ENCODE measurements at places on chromosomes 4 and X.

DNA sequence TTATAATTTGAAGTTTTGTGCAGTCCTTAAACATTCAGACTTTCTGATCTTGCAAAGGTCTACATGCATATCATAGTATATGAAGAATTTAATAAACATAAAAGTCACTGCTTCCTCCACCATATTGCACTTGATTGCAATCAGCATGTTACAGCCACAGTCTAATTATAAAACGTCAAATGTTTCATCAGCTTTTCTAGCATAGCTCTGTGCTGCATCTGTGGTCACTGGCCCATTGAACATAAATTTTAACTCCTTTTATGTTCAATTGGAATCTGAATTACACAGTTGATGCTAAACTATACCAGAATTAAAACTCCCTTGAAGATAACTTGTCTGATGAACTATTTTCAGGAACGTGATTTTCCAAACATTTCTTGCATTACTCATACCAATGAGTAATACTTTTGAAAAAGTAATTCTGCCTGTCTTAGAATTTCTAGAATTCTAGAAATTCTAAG is 329.1 kb downstream of the GALNTL6 start:
- no peak for DNase-seq

- DNase-seq = no peak
These were observed 75.8 kb upstream of the ATP6AP2 start for GRCh38 chrX:40504801-40505605.

GRCh38 chr4:74455361-74456055 is 10.6 kb downstream of the AREG start:
- DNase-seq = no peak

GRCh38 chrX:103248553-103248952 is 6.4 kb downstream of the TCEAL8 start:
- DNase-seq = peak; percentile 17

- no peak for DNase-seq
These were observed 595.9 kb downstream of the SMARCA1 start for GRCh38 chrX:128927363-128927762.

DNA sequence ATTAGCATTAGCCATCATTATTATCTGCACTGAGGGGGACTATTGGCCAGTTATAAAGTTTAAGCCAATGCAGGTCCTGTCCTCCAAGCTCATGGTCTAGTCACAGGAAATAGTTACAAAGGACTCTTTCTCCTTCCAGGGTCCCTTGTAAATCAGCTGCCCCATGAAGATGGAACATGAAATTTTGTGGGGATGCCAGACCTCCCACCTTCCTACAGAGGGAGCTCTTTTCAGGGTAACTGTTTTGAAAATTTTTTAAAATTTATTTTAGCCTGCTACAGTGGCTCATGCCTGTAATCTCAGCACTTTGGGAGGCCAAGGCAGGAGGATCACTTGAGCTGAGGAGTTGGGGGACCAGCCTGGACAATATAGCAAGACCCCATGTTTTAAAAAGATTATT is 124.4 kb upstream of the SLC34A2 start:
- DNase-seq = no peak

GRCh38 chrX:133005042-133005441 is 46.6 kb upstream of the HS6ST2 start:
- DNase-seq = no peak

GRCh38 chr4:6271701-6272465 is 2.2 kb downstream of the WFS1 start:
- DNase-seq = no peak

GRCh38 chr4:146639506-146639932 is 826 bp downstream of the POU4F2 start:
- no peak for DNase-seq

DNA sequence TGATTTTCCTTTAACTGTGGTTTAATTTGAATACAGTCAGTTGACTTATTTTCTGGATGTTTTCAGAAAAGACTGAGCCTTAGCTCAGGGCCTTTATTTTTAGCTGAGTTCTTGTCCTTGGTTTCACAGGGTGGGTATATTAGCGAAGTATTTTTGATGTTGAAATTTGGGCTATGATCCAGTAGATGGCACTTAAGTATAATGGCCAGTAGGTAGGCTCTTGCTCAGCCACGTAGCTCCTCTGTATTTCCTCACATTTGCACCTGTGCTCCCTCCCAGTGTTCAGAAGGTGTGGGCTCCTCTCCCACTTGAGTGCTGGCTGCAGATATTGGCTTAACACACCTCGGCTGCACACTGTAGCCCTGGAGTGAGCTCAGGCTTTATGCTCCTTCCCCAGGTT is 549.9 kb upstream of the AMOT start:
- no peak for DNase-seq

DNA sequence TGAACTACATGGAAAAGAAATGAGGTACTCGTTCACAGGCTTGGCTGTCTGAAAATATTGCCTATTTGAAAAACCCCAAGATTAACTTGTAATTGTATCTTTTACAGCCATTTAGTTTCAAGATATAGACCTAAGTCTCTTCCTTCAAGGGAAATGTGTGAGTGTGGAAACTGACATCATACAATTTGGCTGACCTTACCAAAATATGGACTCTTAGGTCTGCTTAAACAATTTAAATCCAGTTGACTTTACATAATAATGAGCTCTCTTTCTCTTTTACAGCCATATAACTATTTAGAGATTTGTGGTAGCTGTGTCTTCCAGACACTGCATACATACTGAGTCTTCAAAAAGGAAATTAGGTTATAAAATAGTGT is 186.9 kb downstream of the NR3C2 start:
- no peak for DNase-seq

GRCh38 chr4:72767618-72768302 is 198.7 kb upstream of the ADAMTS3 start:
- DNase-seq = no peak

GRCh38 chrX:21738210-21738949 is 19.5 kb downstream of the SMPX start:
- no peak for DNase-seq

DNA sequence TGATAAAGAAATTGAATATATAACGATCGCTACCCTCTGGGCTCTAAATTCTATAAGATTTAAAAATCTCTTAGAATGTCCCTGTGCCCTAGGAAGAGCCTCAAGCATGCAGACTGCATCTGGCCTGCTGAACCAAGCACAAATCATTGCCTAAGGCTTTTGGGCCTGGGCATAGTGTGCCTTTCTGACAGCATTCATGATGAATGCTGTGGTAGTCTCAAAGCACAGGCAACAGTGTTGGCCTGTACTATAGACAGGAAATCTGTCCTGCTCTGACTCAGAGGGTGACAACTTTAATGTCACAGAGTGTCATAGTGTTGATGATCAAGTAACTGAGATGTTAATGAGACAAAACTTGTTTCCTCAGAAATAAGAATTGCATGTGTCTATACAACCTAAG is 717.3 kb downstream of the STIM2 start:
- no peak for DNase-seq

DNA sequence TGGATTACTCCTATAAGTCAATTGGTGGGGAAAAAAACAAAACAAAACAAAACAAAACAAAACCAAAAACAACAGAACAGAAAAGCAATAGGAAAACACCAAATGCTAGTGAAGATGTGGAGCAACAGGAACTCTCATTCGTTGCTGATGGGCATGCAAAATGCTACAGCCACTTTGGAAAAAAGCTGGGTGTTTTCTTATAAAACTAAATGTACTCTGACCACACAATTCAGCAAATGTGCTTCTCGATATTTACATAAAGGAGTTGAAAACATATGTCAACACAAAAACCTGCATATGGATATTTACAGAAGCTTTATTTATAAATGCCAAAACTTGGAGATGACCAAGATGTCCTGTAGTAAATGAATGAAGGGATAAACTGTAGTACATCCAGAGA is 703.6 kb upstream of the FAM241A start:
- no peak for DNase-seq

GRCh38 chrX:132594129-132594528 is 105.3 kb upstream of the MBNL3 start:
- DNase-seq = no peak

DNA sequence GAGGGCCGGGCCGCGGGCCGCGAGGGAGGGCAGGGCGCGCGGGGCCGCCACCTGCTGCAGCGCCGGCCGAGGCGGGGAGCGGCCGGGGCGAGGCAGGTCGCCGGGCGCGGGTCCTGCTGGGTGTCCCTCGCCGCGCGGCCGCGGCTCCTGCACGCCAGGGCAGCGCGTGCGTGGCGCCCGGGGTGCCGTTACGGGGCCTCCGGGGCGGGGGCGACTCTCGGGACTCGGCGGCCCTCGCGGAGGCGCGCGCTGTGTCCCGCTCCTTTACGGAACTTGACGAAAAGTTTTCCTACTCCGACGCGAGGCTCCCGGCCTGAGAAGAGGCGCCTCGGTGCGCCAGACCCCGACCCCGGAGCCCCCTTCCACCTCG is 329 bp downstream of the TBC1D14 start:
- peak; percentile 30 for DNase-seq

GRCh38 chr4:21077967-21078366 is 377.7 kb downstream of the PACRGL start:
- no peak for DNase-seq

- DNase-seq = no peak
These were observed 4.3 kb upstream of the CYSLTR1 start for GRCh38 chrX:78331708-78332107.

DNA sequence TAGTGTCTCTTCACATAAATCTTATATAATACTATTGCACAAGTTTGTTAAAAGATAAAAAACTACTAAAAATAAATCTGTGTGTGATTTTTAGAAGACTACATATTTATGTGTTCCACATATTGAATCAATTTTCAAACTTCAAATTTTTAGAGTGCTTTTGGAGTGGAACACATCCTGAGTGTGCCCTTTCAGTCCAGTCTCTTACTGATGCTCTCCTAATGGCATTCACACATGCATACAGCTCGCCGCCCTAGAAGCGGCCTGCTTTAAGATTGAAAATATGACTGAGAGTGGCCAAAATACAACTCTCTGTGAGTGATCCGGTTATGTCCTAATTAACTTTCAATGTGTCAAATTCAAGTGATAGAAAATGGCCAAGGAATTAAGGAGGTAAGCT is 628.8 kb downstream of the ANKRD50 start:
- DNase-seq = no peak

DNA sequence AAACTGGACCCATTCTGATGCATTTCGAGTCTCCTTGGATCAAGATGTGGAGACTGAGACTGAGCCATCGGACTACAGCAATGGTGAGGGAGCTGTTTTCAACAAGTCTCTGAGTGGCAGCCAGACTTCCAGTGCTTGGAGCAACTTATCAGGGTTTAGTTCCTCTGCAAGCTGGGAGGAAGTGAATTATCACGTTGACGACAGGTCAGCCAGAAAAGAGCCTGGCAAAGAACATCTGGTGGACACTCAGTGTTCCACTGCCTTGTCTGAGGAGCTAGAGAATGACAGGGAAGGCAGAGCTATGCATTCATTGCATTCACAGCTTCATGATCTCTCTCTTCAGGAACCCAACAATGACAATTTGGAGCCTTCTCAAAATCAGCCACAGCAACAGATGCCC is 84.8 kb downstream of the NEUROG2 start:
- no peak for DNase-seq
